ENCODE measurements at places on chromosomes 4 and X.

GRCh38 chr4:80312124-80312523, 23.4 kb upstream of the CFAP299 start:
- DNase-seq: no peak

GRCh38 chr4:11507920-11508319, 79.2 kb upstream of the HS3ST1 start:
- DNase-seq: no peak

- DNase-seq: no peak
Observed at GRCh38 chrX:13716455-13716854, 18.0 kb downstream of the TRAPPC2 start.

DNA sequence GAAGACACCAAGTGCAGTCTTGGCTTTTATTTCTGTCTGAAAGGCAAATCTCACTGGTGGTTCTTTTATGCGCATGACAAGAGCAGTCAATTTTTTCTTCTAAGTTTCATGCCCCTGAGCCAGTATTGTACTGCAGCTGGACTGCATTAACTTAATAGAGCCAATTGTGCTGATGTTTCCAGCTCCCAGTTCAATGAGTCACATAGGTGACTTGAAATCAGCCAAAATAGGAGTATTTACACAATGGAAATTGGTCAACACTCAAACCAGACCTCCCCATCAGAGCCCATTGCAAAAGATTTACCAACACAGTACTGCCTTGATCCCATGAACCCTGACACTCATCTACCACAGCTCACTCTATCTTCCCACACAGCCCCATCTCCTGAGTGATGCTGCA, 100.3 kb upstream of the GUCY1A1 start:
- DNase-seq: no peak

DNA sequence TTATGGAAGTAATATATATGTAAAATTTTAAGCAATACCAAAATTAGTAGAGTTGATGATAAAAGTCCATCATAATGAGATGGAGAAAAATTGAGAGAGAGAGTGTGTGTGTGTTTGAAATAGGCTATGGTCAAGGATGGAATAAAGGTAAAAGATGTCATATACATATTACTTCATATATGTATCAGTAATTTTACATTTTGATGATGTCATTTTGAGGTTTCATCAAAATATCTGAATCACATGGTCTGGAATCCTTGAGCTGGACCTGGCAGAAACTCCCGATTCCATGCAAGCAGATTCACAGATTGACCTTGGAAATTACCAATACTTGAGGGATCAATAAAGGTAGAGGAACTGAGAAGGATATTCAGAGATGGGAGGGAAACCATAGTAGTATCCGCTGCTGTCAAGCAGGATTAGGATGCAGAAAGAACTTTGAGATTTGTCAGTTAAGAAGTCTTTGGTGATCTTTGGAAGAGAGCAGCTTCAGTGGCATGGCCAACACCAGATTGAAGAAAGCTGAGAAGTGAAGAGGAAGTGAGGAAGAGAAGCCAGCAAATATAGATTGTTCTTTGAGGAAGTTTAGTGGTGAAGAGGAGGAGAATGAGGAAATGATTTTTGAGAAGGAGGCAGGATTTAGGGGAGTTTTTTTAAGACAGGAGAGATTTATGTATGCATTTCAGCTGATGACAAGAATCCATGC, 21.5 kb downstream of the DNAAF6 start:
- no peak for DNase-seq

GRCh38 chrX:23792861-23793553, 10.0 kb downstream of the SAT1 start:
- no peak for DNase-seq

- no peak for DNase-seq
Observed at GRCh38 chr4:158906073-158906472, 137.2 kb downstream of the FNIP2 start.

Measured in GOT3 (cell line).